Right cardiac atrium (tissue), 5 donors: ENCODE measurements at places on chromosomes 11 and 22.

GRCh38 chr11:72112978-72113808, 698 bp upstream of the ANAPC15 start:
- DNase-seq, result no peak

GRCh38 chr22:44431256-44431655, 66.8 kb downstream of the RTL6 start:
- DNase-seq, result no peak

DNA sequence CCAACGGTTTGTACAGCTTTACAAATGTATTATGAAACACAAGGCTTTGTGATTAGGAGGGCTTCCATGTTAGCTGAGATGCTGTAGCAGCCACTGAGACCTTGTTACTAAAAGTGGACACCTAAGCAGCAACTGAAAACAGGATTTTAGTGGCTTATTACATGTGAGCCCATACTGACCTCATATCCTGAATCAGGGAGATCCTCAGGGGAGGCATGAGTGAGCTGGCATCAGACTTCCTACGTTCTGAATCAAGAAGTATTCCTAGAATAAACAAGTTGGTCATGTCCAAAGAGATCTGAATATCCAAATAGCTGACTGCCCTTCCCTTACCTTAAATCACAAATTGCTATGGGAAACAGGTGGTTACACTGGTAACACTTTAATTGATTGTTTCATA, 59.1 kb upstream of the SCUBE2 start:
- no peak for DNase-seq

- no peak for DNase-seq
Measured at GRCh38 chr22:47626428-47627390, 864.3 kb downstream of the TBC1D22A start.

DNA sequence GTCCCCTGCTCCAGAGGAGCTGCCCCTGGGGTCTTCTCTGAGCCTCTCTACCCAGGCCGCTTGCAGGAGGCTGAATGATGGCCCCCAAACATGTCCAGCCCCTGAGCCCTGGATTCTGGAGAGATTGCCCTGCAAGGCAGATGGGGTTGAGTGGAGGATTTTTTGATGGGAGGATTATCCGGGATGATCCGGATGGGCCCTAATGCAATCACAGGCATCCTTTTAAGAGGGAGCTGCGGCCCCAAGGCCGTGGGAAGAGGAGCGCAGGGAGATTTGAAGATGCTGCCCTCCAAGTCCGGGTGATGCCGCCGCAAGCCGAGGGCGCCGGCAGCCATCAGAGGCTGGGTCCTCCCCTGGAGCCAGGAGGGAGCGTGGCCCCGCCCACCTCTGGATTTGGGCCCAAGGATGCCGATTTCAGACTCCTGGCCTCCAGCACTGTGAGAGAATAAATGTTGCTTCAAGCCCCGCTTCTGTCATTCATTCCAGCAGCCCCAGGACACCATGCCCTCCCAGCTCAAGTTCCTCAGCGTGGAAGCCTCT, 66.0 kb downstream of the WNT7B start:
- DNase-seq, result no peak
